Kidney glomerular epithelial cell (primary cell): ENCODE measurements at places on chromosomes 7 and 10.

GRCh38 chr10:125451319-125451718 is 231.6 kb downstream of the TEX36 start:
- no peak for DNase-seq

GRCh38 chr7:99693427-99694200 is 13.8 kb upstream of the CYP3A5 start:
- DNase-seq: no peak

- DNase-seq: no peak
Observed at GRCh38 chr10:48478469-48478868, 126.4 kb downstream of the ARHGAP22 start.

DNA sequence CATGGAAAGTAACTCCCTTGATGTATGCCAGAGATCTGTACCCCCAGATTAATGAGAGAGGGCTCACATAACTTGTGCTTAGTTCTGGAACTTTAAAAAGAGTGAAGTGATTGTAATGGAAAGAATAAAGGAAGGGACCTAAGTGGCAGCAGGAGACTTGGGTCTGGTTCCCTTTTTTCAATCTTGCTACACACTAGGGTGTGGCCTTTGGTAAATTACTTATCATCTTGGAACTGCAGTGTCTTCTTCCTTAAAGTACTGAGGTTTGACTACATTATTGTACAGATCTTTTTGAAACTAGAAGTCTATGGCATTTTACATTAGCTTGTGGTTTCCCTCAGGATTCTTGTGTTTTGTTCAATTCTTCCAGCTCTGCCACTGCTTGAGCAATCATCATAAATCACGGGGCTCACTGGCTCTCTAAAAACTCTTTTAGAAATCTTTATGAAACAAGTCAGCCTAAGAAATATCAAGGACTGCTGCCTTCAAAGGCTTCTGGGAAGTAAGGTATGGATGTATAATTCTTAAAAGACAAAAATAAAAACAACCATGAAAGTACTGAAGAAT is 22.5 kb upstream of the CHRM2 start:
- DNase-seq: no peak
